GM10248 (cell line): ENCODE measurements at places on chromosomes 1 and 21.
A peak's percentile ranks its signal among the peaks of the same experiment; 100 is the strongest.

- no peak for DNase-seq
These were observed 234.5 kb upstream of the NEGR1 start for GRCh38 chr1:72516826-72517225.

GRCh38 chr1:25779894-25780293 lies 20.1 kb upstream of the SELENON start:
- no peak for DNase-seq

DNA sequence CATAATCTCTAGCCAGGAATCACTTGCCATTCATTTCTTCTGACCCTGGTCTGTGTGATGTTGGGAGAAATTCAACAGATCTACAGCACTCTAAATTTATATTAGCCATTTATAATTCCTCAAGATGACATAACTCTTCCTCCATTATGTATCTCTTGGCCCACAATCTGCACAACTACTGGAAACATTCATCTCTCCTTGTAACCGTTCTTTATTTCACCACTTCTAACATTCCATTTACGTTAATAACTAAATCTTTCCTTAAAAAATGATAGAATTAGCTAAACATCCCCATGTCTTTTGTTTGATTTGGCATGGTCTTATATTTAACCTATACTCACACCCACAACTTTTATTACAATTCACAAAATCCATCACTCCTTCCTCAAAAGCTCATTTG lies 166.0 kb downstream of the COL11A1 start:
- no peak for DNase-seq

DNA sequence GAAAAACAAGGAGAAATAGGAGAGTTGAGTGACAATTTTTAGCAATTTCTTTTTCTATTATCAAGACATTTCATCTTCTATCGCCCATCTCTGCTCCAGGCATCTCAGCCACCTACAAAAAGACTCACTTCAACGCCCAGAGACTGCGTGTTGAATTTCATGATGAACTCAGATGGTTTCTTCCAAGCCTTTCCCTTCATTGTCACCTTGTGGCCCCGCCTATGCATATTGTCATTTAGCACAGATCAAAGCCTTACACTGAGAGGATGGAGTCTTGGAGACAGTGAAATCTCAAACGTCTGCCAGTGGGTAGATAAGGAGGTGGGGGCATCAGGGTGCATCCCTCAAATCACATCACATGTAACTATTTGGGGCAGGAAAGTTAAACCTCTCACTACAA lies 319.4 kb downstream of the SIPA1L2 start:
- no peak for DNase-seq

GRCh38 chr1:160794376-160794775 lies 1.6 kb upstream of the LY9 start:
- no peak for DNase-seq

DNA sequence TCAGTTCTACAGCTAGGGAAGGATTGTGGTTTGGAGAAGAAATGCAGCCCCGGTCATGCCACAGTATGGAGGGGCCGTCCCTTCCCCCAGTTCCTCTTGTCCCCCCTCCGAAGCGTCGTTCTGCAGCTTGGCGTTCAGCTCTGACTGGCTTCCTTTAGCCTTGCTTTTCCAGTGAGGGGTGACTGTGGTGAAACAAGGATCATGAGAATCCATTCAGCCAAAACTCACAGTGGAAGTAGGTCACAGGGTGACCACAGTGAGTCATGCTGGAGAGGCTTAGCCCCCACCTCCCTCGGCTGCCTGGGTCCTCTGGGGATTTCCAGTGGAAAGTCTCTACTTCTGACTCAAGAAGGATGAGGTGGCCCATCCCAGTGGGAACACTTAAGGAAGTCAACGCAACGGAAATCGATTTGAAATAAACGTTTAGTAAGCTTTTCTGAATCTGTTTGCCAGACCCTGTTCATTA lies 37.3 kb upstream of the COL6A2 start:
- no peak for DNase-seq

DNA sequence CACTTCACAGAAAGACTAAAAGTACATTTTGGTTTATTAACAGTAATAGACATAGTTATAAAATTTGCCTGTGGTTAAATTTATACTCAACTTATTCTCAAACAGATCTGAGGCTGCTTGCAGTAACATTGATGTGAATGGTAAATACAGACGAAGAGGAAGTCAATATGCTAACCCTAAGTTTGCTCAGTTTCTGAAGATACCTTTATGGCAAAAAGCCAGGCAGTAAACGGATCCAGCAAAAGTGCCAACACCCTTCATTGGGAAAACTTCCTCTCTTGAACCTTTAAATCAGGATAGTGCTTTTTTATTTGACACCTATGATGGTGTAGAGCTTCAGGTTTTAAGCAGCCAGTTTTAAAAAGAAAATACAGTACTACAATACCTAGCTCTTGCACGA lies 16.6 kb upstream of the CCDC181 start:
- DNase-seq, result no peak

- no peak for DNase-seq
These were observed 46.6 kb downstream of the HIVEP3 start for GRCh38 chr1:41872074-41872473.

DNA sequence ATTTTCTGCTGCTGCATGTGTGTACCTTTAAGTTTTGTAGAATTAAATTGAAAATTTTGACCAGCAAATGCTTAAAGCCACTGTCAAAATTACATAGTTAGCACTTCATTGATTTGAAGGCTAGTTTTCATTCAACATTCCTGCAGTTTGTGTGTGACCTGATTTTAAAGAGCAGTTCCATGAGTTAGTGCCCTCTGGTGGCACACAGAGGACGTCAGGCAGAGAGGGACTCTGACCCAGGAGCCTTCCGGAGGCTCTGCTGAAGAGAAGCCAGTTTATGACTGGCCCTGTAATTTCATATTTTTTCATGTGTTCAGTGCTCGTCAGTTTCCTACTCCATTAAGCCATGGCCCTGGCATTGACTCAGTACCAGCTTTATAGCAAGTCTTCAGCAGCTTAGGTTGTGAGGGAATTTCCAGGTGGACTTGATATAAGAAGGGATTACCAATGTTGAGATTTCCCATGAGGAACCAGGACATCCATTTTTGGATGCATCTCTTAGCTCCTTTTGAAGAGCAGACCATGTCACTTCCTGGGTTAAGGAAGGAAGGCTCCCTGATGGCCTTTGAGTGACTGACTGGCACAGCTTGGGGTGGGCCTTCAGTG lies 104.7 kb downstream of the CAMTA1 start:
- DNase-seq, result no peak

- DNase-seq, result peak; percentile 71
These were observed 27.6 kb downstream of the C2CD2 start for GRCh38 chr21:41926117-41926806.

- DNase-seq, result no peak
These were observed 128.9 kb upstream of the FAM78B start for GRCh38 chr1:166295656-166296055.

GRCh38 chr1:19449454-19450228 lies 35.7 kb downstream of the CAPZB start:
- no peak for DNase-seq

GRCh38 chr1:212201461-212201860 lies 83.7 kb upstream of the PPP2R5A start:
- no peak for DNase-seq

GRCh38 chr1:28132171-28133167 lies 44.0 kb downstream of the PTAFR start:
- no peak for DNase-seq

GRCh38 chr1:55040083-55040932 lies 960 bp downstream of the PCSK9 start:
- no peak for DNase-seq

DNA sequence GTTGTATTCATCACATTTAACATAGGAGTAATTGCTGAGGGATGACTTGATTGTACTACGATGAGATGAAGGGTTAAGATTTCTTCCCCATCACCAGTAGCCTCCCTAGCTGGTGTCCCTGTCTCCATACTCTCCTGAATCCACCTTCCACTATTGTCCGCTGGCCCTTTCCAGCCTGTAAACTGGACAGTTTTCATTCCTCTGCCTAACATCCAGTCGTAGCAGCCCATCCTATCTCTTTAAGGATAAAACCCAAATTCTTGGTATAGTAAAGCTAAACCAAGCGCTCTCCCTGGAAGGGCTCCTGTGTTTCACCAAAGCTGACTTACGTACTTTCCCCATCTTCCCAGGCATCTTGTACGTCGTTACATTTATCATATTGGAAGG lies 670 bp downstream of the COX20 start:
- no peak for DNase-seq

DNA sequence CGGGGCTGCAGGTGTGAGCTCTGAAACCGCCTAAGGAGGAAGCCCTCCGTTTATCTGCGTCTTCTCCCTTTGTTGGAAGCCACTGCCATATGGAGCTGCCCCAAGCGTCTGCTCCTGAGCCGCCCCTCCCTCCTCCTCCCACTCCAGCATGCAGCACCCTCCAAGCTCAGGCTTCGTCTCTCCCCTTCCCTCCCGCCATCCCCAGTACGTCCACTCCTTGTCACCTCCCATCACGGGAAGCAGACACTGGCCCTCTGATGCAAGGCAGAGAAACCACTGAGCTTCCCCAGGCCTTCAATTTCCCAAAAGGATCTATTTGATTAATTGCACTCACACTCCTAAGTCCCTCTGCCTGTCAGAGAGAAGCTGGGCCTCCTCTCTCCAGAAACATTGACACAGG lies 52.5 kb downstream of the NFASC start:
- DNase-seq, result no peak

- DNase-seq, result no peak
These were observed 25.2 kb upstream of the SSX2IP start for GRCh38 chr1:84715342-84716019.

GRCh38 chr1:233114159-233114558 lies 163.7 kb downstream of the NTPCR start:
- no peak for DNase-seq

DNA sequence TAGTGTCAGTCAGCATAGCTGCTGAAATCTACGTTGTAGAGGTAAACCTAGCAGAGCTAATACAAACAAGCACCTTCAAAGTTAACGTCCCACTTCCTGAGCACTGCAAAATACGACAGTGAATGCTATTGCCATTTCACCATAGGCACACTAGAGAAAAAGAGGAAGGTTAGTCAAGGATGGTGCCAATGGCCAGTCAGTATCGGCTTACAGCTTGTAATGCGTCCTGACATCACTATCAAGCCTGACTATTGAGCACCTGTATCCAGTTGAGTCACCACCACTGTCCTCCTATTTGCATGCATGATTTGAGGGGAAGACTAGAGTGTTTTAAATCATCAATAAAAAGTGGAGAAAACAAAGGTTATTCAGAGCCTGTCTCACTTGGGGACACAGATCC lies 34.4 kb downstream of the NUCKS1 start:
- DNase-seq, result no peak

DNA sequence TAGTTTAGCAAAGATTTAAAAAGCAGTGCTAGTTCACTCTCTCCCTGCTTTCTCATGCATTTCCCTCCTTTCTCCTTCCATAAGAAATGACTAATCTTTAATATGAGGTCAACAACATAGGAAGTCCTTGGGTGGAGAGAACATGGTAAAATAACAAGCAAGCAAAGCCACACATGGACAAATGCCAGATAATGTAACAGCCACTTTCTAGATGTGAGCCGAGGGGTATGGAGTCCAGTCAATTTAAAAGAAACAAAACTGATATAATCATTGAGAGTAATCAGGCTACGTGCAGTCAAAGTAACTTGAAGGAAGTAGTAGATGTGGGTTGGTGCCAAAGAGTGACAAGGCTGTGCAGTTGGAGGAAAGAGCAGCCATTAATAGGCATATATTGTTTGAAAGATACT lies 69.6 kb downstream of the DUSP10 start:
- DNase-seq, result no peak

DNA sequence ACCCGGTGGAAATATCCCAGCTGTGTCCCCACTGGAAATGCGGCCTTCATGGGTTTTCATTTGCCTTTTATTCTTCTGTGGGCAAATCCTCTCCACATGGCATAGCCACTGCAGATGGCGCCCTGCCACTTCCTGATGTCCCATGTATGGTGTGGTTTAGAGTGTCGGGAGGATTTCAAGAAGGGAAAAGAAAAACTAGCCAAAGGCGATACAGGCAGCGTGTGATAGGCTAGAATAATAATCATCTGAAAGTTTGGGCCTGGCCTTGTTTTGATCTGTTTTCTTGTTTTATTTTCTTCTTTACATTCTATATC lies 123.6 kb downstream of the PEX14 start:
- DNase-seq, result no peak

- no peak for DNase-seq
These were observed 418.9 kb downstream of the SETD4 start for GRCh38 chr21:35641271-35642016.

DNA sequence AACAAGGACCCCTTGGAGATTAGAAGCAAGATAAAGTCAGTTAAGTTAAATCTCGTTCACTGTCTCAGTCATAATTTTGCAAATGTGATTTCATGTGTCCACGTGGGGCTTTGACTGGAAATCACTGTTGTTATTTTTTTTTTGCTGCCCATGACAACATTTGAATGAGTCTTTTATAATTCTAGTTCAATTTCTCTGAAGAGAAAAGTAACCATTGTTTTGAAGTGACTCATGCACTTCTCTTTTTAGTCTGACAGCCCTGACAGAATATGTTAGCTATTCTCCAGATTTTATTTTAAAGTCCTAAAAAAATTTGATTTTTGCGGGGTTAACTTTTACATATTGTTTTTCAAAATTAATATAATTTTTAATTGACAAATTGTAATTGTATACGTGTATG lies 30.7 kb upstream of the NLRP3 start:
- DNase-seq, result no peak

GRCh38 chr1:201266774-201267173 lies 16.5 kb upstream of the PKP1 start:
- DNase-seq, result no peak

GRCh38 chr1:168321945-168322344 lies 41.3 kb downstream of the TBX19 start:
- no peak for DNase-seq

DNA sequence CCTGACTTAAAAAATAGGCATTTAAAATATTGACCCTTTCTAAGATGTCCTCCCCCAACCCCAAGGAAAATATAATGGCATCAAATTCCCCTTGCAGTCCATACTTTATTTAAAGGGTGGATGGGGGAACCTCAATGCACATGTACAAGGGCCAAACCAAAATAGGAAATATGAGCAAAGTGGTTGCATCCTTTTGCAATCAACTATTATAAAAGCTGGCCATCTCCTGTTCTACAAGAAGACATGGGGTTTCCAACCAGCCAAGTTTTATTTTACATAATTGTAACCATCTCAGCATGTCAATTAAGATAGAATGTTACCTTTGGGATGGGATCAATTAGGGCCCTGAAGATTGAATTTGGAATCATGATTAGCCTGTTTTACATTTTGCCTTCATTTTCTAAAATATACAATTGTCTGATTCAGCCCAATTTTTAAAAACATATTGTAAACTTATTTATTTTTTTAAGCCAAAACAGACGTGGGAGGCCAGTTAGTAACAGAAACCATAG lies 146.7 kb upstream of the NFIA start:
- DNase-seq, result no peak

DNA sequence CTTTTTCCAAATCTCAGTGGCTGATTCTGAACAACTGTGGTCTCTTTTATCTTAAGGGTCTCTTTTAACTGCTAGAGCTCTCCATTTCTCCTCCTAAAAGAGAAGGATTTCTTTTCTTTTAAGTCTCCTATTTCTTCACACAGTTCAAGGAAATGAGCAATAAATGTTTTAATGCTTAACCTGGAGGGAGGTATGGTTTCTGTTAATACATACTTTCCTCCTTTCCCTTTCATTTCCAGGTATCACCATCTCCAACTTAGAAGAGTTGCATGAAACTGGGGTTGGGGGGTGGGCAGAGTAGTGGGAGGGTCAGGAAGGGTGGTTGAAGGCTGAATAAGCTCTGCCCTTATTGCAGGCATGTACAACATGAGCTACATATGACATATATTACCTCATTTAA lies 31.4 kb downstream of the HSD3B2 start:
- DNase-seq, result no peak
